ENCODE measurements at places on chromosomes 7 and 10.
A peak's percentile ranks its signal among the peaks of the same experiment; 100 is the strongest.

GRCh38 chr7:16007911-16008310 lies 321.4 kb upstream of the MEOX2 start:
- DNase-seq, result no peak

DNA sequence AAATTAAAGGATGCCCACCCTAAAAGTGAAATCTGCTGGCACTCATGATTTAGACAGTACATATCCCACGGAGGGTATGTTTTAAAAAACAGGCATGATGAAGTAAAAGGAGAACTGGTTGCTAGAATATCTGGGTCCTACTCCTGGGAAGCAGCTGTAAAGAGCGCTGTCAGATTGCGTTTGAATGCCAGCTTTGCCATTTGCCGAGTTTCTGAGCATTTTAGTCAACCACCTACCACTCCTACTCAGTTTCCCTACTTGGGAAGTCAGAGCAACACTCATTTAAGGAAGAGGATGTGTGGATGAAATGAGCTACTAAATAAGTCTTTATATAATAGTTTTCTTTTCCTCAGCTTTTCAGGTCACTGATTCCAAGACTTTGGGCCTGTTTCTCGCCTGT lies 1.1 kb upstream of the UMAD1 start:
- DNase-seq, result no peak

GRCh38 chr10:123044391-123044790 lies 35.6 kb downstream of the ACADSB start:
- DNase-seq, result peak; percentile 54

DNA sequence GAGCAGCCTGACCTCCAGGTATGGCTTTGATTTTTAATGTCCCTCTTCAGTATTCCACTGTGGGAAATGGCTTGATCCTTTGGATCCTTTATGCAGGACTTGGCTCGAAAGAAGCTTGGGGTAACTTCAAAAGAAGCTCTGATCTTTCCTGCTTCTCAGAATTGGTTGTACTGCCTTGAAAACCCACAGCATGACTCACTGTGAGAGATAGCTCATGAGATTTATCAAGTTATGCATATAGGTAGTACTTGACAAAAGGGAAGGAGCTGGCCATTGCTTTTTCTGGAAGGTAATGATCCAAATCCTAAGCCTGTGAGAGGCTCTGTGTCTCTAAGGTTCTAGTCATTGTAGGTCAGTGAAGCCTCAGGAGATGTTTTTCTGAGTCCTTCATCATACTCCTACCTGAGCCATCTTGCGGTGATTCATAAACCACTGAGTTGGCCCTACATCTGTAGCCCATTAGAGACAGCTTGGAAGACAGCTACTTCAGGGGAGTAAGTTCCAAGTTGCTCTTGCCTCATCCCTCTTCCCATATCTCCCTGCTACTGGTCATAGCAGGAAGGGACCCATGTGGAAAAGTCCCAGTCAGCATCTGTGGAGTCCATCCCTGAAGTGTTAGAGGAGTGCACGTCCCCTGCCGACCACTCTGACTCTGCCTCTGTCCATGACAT lies 36.7 kb upstream of the NFKB2 start:
- DNase-seq, result peak; percentile 28

DNA sequence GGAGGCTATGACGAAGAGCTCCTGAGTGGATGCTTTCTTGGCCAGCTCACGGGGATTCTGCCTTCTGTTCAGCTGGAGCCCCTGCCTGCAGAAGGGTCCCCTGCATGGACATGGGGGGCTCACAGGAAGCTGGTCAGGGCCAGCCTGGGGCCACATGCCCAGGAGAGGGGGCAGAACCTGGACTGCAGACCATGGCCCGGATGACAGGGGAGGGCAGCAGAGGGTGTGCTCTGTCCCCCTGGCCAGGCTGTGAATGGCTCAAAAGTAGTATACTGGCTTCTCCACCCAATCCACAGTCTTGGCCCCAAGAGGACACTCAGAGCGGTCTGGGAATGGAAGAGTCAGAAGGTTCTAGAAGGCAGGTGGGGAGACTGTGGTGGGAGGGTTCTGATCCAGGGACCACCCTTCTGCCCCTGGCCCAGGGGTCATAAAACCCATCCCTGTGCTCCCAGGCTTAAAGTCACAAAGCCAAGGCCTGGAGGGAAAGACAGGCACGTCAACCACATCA lies 40.3 kb downstream of the PPIF start:
- no peak for DNase-seq

GRCh38 chr7:42843205-42843800 lies 68.6 kb downstream of the C7orf25 start:
- DNase-seq, result peak; percentile 47

- no peak for DNase-seq
Observed at GRCh38 chr7:51035716-51036115, 253.0 kb upstream of the GRB10 start.

DNA sequence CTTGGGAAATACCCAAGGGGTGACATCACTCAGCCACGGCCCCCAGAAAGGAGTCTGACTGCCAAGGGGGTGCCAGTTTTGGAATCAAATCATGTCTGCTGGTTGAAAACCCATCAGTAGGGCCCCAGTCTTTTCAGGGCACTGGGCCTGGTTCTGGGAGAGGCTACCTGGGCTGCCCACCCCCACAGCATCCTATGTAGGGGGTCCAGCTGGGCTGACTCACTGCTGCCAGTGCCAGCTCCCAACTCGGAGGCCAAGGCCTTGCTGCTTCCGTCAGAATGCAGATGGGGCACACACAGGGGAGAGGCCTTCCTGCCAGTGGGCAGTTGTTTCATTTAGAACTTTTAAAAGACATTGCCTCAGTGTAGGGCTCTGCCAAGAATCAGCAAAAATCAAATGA lies 39.5 kb upstream of the DMBT1 start:
- DNase-seq, result no peak

GRCh38 chr10:27745732-27746396 lies at the start of gene MKX:
TSS of gene MKX (minus strand) at chr10:27745819. CDS start at chr10:27743415, 2,404 bp downstream.
- peak; percentile 59 for DNase-seq

GRCh38 chr10:125595911-125596310 lies 87.1 kb downstream of the TEX36 start:
- DNase-seq, result no peak

GRCh38 chr7:83964318-83964717 lies 230.3 kb downstream of the SEMA3A start:
- DNase-seq, result no peak

- no peak for DNase-seq
Observed at GRCh38 chr10:121735263-121735662, 137.0 kb upstream of the FGFR2 start.

DNA sequence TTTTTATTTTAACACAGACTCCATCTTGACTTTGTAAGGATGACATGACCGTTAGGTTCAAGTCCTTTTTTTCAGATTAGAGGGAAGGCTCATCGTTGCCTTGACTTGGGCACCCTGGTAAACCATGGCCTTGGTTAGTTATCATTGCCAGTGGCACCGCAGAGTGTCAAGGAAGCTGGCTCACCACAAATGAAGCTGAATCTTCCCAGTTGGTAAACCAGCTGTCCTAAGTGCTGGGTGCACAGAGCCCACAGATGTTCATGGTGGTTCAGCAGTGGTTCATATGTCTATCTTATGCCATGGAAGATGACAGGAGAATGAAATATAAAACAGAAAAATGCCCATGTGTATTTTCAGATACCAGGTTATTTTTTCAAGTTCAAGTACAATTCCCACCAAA lies 273.6 kb downstream of the PLXDC2 start:
- no peak for DNase-seq

DNA sequence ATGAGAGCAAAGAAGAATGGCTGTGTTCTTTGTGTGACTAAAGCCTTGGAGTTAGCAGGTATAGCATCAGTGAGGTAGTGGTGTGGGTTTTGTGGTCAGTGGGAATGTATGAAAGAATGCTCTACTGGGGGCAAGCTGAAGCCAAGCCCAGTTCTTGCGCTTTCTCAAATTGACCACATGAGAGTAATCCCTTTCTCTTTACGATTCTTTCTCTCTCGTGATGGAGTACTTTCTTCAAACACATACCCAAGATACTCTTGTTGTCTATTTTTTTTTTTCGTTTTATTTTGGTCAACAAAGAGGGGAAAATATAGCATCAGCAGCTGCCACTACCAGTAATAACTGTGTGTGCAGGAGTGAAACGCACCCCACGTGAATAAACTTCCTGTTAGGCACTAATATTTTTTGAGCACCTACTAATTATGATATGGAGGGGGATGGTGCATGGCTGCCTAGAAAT lies 8.4 kb upstream of the PANK1 start:
- DNase-seq, result peak; percentile 59

GRCh38 chr7:64621656-64622055 lies 44.3 kb upstream of the ZNF107 start:
- no peak for DNase-seq

GRCh38 chr7:29858191-29858951 lies 52.1 kb downstream of the WIPF3 start:
- no peak for DNase-seq

- DNase-seq, result peak; percentile 65
Observed at GRCh38 chr7:34823650-34824258, 165.7 kb downstream of the NPSR1 start.

Data from ELR (cell line).